Left kidney (tissue), 8 donors: ENCODE measurements at places on chromosomes 3 and 15. TPM values are rescaled to one million over a fixed set of nuclear protein-coding genes. Genes with fewer than 3 reads are reported as not detected.
A peak's percentile ranks its signal among the peaks of the same experiment; 100 is the strongest.

- DNase-seq, result no peak
Observed at GRCh38 chr3:120021523-120021922, 72.7 kb downstream of the GSK3B start.

- DNase-seq, result no peak
Observed at GRCh38 chr3:32601722-32602121, 31.1 kb upstream of the DYNC1LI1 start.

- no peak for DNase-seq
Observed at GRCh38 chr3:10693457-10693856, 122.6 kb upstream of the SLC6A11 start.

GRCh38 chr3:131047582-131047981, 20.9 kb downstream of the NEK11 start:
- no peak for DNase-seq

- no peak for DNase-seq
Observed at GRCh38 chr3:5232570-5232969, 45.1 kb downstream of the EDEM1 start.

GRCh38 chr3:175777495-175777894, 918.4 kb downstream of the NAALADL2 start:
- no peak for DNase-seq

GRCh38 chr15:44712346-44713005, 1.2 kb downstream of the B2M start:
- peak; percentile 64 for DNase-seq

DNA sequence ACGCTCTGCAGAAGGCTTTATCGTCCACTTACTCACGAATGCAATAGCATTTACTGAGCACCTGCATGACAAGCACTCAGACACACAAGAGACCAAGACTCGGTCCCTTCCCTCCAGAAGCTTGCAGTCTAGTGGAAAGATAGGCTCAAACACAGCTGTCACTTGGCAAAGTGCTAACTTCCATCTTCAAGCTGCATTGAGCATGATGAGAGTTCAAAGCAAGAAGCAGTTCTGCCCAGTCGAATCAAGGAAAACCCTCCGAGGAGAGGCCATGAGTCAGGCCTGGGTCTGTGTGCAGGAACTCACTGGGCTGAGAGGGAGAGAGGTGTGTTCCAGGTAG, 51.5 kb downstream of the C3orf20 start:
- DNase-seq, result no peak

GRCh38 chr15:40322531-40323238, 807 bp upstream of the INAFM2 start:
- DNase-seq, result no peak

GRCh38 chr3:126134219-126134975, 46.0 kb downstream of the ALDH1L1 start:
- DNase-seq, result peak; percentile 70

GRCh38 chr3:165768680-165769079, 68.5 kb downstream of the BCHE start:
- no peak for DNase-seq

DNA sequence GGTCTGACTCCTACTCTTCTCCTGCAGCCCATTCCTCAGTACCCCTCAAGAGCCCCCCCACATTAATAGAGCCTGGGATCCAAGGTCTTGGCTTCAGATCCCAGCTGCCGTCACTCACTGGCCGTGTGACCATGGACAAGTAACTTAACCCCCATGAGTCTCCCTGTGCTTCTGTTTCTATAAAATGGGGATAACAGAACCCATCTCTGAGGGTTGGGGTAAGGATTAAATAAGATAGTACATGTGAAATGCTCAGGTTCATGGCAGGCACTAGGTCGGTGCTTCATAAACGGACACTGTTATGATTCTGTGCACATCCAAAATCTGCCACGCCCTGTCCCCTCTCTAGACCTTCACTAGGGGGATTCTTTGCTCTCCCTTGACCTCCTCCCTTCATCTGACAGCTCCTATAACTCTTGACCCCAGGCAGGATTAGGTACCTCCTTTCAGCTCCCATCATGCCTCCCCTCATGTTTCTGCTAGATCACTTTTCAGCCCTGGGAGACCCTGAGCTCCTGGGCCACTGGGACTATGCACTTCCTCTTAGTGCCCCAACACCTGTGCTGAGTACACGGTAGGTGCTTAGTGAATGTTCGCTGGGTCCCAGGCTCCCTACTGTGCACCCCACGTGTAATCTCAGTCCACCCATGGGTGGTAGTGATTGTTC, 1.5 kb downstream of the CAND2 start:
- DNase-seq, result no peak

SMCO1 gene
- polyA plus RNA-seq, result not detected

ZNF662 gene
- 51.6 TPM for polyA plus RNA-seq

ARGFX gene
- not detected for polyA plus RNA-seq

SPINT1 gene
- 66.7 TPM for polyA plus RNA-seq

KATNBL1 gene
- polyA plus RNA-seq, result 90.2 TPM

PBRM1 gene
- polyA plus RNA-seq, result 70.0 TPM

STRIT1 gene
- 1.5 TPM for polyA plus RNA-seq

CCR5 gene
- 0.33 TPM for polyA plus RNA-seq

FNDC3B gene
- polyA plus RNA-seq, result 62.2 TPM

DTWD1 gene
- 49.0 TPM for polyA plus RNA-seq

PLSCR5 gene
- polyA plus RNA-seq, result not detected

GNB4 gene
- polyA plus RNA-seq, result 29.2 TPM
